Dermis microvascular lymphatic vessel endothelial cell (primary cell): ENCODE measurements at places on chromosomes 3 and 15. TPM values are rescaled to one million over a fixed set of nuclear protein-coding genes. Genes with fewer than 3 reads are reported as not detected.

Gene ST3GAL6
- 7.2 and 44.5 TPM in 2 replicates for total RNA-seq

Gene EPHB3
- 0.13 and 0.25 TPM in 2 replicates for total RNA-seq

Gene DPPA2
- not detected in 2 replicates for total RNA-seq

GRCh38 chr3:10280571-10280970 lies 12.2 kb downstream of the GHRL start:
- DNase-seq: no peak

- no peak for DNase-seq
These were observed 29.0 kb upstream of the ZMAT3 start for GRCh38 chr3:179100652-179101051.

DNA sequence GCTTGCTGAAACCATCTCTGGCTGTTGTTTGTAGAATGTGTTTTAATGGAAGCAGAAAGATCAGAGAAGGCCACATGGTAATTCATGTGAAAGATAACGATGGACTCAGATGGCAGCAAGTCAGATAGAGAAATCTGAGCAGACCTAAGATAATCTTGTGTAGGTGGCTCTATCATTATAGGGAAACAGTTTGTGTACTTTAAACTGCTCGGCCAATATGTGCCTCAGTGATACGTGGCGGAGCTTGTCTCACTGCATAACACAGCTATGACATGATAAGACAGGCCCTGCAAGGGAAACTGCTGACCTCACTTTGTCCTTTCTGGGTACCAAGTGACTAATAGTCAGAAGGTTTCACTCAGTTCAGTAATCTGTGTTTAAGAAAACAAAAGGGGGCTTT lies 51.0 kb downstream of the MME start:
- DNase-seq: no peak

DNA sequence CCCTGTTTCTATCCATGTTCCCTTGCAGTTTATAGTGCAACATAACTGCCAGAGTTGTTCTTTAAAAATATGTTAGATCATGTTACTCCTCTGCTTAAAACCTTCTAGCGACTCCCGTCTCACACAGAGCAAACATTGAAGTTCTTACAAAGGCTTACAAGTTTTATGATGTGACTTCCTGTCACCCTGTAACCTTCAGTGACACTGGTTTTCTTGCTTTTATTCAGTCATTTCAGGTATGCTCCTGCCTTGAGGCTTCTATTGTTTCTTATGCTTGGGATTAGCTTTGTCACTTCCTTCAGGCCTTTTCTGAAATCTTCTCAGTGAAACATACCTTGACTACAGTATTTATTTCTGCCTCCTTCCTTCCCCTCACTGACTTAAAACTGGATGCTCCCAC lies 252.1 kb downstream of the DOCK3 start:
- no peak for DNase-seq

DNA sequence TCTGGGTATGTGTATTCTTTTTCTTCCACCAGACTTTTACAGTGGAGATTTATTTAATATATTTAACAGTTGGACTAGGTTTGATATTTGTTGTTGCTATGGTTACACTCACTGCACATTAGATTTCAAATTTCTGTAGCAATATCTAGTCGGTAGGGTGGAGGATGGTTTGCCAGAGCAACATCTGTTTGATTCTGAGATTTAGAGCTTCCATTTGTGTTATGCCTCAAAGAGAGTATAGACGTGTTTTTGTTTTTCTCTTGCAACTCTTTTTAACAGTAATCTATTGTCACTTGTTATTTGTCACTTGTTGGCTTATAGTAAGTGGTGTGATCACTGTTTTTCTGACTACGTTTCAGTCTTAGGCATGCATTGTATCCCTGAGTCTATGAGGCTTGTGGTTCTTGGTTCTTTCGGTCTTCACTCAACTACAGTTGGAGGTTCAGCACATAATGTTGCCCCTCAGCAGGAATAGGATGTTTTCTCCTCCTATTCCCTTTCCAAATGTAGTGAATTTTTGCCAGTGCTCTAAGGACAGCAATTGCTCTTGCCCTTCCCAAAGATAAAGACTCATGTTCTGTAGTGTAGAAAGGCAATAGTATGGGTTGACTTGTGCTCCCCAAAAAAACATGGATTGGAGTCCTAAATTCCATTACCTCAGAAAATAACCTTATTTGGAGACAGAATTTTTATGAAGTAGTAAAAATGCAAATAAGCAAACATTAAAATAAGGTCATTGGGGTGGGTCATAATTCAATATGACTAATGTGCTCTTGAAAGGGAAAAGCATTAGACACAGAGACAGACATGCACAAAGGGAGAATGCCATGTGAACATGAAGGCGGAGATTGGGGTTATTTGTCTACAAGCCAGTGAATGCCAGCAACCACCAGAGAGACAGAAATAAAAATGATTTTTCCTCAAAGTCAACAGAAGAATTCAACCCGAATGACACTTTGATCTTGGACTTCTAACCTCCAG lies 692.1 kb downstream of the DIPK2A start:
- no peak for DNase-seq
